ENCODE measurements at places on chromosomes 12 and 14.

DNA sequence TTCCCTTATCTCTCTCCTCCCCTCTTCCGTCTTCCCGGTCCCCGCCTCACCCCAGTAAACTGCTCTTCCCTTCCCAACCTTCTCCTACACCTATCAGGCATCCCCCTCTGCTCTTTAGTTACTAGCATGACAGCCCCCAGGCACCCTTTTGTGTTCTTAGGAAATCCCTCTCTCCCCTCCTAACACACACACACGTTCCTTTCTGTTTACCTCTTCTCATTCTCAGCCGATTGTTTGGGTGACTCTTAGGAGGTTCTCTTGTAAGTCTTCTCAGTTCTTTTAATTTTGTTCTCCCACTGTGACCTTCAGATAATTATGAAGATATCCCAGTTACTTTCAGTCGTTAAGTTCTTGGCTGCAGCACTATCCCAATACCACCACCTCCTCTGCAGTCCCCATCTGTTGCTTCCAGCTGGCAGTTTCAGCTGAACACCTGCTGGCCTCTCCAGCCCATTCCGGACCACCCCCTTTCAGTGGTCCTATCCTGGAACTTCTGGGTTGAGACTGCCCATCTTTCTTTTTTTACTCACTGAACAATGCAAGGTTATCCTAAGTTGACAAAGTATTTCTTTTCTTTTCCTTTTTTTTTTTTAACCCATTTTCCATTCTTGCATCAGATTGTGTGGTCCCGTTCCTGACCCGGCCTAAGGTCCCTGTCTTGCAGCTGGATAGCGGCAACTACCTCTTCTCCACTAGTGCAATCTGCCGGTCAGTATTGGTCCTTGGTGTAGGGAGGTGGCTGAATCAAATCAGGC, 711 bp downstream of the MARS1 start:
- no peak for DNase-seq

- no peak for DNase-seq
Measured at GRCh38 chr12:41188058-41188840, at the start of gene PDZRN4. PDZRN4 (plus strand) TSS chr12:41188320.

- no peak for DNase-seq
Measured at GRCh38 chr14:50213795-50214194, 17.6 kb downstream of the SOS2 start.

- no peak for DNase-seq
Measured at GRCh38 chr12:14974633-14975032, 1.8 kb downstream of the PDE6H start.

- no peak for DNase-seq
Measured at GRCh38 chr12:113244478-113244958, 23.3 kb downstream of the TPCN1 start.

DNA sequence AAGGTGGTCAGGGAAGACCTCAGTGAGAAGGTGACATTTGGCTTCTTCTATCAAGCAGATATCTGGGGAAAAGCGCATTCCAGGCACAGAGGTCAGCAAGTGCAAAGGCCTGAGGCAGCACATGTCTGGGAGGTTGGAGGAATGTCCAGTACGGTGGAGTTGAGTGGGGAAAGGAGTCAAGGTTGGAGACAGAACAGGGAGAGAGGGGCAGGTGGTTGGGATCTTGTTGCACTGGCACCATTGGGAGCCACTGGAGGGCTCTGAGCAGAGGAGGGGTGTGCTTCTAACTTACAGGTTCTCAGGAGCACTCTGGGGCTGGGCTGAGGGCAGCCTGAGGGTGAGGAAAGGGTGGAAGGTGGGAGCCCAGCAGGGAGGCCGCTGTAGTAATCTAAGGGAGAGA, 52.1 kb downstream of the EID3 start:
- DNase-seq, result peak; percentile 40

DNA sequence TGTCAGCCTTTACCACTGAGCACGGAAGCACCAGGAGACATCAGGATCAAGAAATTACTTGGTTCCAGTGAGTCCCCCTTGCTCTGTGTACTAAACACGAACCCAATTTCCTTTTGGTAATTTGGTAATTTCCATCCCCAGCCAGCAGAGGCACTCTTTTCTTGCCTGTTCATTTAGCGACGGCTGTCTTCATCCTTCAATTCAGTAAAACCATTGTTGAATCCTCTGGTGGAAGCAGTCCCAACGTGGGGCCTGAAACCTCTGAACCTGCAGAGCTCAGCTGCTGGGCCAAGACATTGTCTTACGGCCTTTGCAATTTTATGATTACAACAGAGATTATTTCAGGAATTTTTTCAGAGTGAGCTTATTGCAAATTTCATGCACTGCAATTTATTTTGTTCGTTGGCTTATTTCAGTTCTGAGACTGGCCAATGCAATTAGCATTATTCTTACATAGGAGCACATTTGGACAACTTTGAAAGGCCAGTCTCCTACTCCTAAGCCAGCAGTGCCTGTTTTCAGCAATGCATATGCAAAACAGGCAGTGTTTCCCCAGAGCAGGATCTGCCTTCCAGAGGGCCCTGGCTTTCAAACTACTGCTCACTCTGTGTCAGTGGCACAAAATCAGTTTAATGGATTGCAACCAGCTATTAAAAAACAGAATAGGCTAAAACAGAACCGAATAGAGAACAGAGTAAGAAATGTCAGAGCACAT, 372.9 kb upstream of the TMEM132C start:
- no peak for DNase-seq

DNA sequence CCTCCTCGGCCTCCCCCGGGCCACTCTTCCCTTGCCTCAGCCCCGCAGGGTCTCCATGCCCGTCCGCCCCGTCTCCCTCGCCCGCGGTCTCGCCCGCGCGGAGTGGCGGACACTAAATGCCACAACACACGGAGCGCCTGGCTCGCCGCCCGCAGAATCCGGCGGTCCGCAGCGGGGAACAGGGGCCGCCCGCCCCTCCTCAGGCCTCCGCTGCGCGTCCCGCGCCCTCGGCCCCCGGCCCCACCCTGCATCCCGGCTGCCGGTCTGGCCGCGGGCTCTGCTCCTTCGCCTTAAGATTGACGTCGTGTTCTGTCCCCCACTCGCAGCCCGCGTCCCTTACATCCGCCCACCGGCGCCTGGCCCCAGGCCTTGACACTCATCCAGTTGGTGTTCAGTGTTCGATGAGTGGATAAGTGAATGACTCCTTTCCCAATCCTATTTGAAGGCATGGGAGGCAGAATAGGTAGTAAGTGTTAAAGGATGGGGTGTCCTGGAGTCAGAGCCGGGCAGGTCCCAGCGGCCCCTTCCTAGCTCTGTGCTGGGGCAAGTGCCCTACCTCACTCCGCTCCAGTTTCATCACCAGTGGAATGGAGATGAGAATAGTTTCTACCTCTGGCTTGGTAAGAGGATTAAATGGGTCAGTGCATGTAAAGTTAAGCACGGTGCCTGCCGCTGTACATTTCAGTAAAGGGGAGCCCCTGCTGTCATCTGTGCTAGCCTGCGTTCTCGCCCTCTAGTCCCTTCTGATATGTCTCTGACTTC, 622 bp downstream of the TECPR2 start:
- DNase-seq, result peak; percentile 88

GRCh38 chr14:55274146-55274545, 2.9 kb downstream of the FBXO34 start:
- peak; percentile 55 for DNase-seq

DNA sequence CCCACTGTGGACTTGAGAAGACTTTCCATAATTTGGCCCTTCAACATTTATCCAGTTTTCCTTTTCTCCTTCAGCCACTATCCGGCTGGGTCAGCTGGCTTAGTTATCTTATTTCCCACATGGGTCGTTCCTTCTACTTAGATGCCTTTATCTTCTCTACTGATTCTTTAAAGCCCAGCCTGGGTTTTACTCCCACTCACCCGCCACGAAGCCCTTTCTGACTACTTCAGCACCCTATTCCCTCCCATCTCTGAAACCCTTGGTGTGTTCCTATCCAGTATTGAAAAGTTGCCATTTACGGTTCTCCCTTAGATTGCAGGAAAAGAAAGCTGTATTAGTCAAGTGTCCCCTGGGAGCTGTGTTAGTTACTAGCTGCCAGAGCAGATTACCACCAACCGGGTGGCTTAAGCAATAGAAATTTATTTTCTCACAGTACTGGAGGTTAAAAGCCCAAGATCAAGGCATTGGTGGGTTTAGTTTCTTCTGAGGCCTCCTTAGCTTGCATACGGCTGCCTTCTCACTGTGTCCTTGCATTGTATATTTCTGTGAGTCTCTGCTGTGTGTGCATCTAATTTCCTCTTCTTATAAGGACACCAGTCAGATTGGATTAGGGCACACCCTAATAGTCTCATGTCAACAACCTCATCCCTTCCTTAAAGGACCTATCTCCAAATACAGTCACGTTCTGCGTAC, 105.5 kb downstream of the GPATCH2L start:
- no peak for DNase-seq

GRCh38 chr12:118850244-118850825, 131.0 kb upstream of the SRRM4 start:
- DNase-seq, result no peak

GRCh38 chr12:90546511-90546910, 408.5 kb downstream of the CCER1 start:
- no peak for DNase-seq

- DNase-seq, result peak; percentile 50
Measured at GRCh38 chr12:49283541-49284429, 11.2 kb upstream of the PRPH start.

DNA sequence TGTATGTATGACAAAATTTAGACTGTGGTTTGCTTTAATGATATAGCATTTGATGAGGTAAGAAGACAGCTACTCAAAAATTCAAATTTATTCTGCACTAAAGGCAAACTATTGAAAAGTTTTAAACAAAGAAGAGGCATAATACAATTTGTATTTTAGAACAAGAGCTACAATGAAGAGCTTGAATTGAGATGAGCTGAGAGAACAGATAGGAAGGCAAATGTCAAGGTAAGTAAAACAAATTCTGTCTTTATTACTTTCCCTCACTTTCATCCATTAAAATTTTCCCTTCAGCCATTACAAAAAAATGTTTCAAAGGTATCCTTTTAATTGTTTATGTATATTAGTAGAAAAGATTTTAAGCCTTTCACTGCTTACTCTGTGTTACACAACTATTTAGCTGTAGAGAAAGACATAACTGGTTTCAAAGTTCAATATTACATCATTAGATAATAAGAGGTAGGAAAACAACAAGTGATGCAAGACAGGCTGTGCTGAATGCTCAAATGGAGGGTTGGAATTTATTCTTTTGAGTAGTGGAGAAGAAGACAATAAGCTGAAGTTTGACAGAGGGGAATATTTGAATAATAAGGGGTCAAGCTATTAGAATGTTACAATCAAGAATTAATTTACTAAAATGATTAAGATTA, 1334.1 kb downstream of the FSCB start:
- DNase-seq, result no peak

DNA sequence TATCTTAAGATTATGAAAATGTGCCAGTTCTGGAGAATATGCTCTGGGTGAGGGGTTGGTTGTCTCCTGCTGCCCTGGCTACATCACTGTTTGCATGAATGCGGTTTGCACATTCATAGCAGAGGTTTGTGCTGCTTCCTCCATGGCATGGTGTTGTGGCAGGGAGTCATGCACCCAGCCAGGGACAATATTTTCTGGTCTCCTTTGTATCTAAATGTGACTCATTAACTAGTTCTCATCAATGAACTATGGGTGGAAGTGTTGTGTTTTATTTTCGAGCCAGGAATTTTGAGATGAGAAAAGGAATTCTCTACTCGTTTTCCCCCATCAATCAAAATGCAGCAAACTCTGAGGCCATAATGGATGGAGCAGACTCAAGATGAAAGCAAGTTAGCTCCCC, 527.3 kb downstream of the SNAPC1 start:
- DNase-seq, result no peak

DNA sequence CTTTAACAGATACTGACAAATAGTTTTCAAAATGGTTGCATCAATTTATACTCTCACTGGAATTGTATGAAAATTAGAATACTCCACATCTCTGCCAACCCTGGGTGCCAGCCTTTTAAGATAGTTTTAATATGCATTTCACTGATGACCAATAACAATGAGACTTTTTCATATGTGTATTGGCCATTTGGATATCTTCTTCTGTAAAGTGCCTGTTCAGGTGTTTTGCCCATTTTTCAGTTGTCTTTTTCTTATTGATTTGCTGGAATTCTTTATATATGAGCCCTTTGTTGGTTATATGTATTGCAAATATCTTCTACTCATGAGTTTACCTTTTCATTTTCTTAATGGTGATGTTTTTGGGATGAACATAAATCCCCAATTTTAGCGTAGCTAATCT, 16.7 kb upstream of the RNU6-7 start:
- DNase-seq, result no peak

DNA sequence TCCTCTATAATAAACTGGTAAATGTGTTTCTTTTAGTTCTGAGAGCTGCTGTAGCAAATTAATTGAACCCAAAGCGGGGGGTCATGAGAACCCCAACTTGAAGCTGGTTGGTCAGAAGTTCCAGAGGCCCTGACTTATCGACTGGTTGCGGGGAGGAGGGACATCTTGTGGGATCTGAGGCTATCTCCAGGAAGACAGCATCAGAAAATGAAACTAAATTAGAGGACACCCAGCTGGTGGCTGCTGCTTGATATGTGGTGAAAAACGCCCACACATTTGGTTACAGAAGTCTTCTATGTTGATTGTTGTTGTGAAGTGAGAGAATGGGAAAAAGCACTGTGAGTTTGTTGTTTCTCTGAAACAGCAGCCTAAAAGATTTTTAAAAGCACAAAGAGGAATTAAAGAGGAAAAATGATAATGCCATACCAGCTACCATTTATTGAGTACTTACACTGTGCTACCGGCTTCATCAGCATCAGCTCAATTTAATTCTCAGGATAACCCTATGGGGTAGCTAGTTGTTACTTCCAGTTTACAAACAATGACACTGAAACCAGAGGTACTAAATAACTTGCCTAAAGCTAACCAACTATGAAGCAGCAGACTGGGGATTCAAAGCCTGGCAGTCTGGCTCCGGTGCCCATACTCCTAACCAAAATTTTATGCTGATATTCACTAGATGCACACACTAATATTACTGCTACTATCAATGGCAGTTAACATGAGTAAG, 24.3 kb downstream of the DDX24 start:
- no peak for DNase-seq

- DNase-seq, result no peak
Measured at GRCh38 chr14:103164006-103164405, 40.7 kb downstream of the TNFAIP2 start.

DNA sequence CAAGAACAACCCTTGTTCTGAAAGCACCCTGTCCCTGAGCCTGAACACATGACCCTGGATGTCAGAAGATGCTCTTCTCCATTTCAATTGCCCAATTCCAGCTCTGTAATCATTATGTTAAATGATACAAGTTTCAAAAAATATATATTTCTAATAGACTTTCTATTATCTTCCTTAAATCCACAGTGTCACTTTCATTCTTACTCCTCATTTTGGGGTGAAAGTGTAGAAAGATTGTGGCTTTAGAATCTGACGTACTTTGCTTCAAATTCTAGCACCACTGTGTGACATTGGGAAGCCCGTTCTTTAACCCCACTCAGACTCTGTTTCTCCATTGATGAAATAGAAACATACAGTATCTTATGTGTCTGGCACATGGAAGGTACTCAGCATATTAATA, 83.2 kb downstream of the ETV6 start:
- DNase-seq, result no peak

DNA sequence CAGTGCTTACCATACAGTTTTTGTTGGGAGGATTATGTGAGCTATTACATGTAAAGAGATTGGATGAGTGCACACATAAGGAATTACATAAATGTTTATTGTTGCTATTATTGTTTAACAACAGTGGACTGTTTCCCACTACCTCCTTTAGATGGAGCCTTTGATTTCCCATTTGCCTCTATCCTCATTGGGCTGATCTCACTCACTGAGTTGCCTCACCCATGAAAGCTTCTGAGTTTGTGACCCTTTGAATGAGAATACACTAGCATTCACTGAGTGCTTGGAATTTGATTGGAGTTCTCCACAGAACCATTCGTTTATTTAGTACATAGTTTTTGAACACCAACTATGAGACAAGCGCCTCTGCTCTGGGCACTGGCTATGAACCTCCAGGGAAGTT, 121.0 kb downstream of the HELB start:
- no peak for DNase-seq
